CD4-positive, alpha-beta T cell treated with Interleukin-17A for 4 hours (primary cell): ENCODE measurements at places on chromosomes 2 and 18.

GRCh38 chr18:80154293-80154692 lies 45.2 kb downstream of the ADNP2 start:
- DNase-seq, result peak; percentile 23

GRCh38 chr2:45192481-45192880 lies 183.2 kb upstream of the SIX2 start:
- DNase-seq, result no peak

DNA sequence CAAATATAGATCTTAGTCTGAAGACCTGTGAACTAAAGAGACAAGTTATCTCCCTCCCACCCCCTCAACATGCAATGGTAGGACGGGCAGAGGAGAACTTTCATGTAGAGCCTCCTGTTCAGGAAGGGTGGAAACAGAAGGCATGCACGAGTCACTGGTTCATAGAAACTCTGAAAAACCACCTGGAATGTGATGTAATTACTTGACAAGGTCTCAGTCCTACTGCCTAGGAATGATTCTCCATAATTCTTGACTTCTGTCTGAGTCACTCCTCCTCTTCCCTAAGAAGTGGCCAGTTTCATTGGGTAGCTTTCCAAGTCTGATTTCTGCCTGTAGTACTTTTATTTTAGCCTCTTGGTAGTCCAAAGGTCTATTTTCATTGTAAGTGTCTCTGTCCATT lies 277.3 kb downstream of the PTPRM start:
- DNase-seq, result no peak

- no peak for DNase-seq
Observed at GRCh38 chr2:142725386-142725785, 152.1 kb upstream of the KYNU start.

DNA sequence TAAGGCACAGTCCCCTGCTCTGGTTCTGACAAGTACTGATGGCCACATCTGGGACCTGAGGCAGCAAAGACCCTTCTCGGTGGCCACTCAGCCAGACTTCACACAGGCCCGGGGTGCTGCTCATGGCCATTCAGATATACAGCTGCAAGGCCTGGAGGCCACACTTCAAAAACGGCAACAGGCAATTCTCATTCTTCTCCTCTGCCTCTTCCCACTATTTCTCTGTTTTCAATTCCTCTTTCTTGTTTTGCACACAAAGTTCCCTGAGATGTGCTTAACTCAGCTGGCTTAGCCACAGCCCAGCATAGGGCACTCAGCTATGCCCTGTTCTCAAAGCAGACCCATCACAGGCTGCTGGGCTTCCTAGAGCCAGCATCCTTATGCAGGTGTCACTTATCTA lies 29.9 kb downstream of the PTPN18 start:
- DNase-seq, result no peak

DNA sequence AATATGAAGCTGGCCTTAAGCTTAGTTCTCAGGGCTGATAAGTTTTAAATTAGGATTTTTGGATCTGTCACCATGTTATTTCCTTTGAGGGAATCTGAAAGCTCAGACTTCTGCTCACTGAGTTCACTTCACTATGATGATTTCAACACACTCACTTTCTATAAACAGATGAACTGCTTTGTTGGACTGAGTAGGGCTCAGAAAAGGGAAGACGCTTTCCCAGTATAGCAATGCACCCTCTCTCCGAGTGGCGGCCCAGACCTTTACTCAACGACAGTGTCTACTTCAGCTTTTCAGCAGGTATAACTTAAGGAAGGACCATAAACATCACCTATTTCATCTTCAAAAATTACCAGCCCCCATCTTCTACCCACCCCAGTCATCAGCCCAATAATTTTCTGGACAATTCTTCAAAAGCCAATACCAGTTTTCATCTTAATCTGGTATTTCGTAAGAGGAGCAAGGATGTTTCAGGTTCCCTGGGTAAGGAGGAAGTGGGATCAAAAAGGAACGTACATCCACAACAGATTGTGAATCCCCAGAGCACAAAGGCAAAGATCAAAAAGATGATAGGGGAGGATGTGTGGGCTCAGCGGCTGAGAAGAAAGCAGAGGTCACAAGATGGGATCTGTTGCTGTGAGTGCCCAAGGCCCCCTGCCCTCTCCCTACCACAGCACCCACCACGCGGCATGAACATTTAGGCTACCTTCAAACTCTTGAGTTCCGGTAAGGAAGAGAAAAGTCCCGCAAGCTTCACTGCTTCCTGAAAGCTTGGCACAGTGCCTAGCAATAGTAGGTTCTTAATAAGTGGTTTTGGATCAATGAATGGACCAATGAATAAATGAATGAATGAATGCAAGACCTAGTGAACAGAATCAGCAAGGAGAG lies 41.9 kb downstream of the LPIN2 start:
- DNase-seq, result peak; percentile 55

DNA sequence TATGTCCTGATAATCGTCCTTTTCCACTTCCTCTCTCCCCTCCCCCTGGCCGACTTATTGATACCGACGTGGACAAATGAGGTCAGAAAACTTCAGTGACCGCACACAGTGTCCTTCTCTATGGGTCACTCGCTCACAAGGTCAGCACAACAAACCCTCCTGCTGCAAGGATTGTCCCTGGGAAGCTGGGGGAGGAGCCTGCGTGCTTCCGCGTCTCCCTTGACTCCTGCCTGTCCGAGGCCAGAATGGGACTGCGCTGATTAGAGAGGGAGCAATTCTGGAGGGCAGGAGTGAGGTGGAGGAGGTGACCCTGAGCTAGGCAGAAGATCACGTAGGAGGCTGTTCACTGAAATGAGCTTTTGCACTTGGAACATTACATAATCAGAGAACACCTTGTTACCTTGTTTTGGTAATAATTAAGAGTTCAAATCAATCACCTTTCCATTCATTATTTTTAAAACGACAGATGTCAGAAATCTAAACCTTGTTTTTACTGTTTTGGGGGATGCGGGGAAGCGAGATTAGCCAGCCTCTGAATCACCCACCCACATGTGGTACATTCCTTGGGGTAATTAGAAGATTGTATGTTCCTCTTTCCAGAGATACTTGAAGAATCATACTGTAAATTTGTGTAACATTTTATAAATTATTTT lies 70.6 kb downstream of the CTAGE1 start:
- DNase-seq, result no peak

DNA sequence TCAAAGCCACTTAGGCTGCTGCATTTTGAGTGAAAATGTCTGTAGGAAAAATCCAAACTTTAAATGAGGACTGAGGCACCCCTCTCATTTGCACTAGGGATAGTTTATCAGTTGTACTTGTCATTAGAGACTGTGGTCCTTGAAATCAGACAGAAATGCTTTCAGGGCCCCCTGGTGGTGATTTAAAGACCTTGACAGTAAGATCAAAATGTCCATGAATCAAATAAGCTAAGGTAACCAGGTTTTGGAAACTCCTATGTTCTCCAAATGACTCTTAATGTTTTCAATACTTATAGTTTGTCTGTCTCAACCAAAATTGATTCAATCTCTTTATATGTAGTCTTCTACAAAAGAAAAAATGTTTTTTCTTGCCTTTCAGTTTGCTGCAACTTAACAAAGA lies 28.8 kb upstream of the DDX18 start:
- peak; percentile 47 for DNase-seq

DNA sequence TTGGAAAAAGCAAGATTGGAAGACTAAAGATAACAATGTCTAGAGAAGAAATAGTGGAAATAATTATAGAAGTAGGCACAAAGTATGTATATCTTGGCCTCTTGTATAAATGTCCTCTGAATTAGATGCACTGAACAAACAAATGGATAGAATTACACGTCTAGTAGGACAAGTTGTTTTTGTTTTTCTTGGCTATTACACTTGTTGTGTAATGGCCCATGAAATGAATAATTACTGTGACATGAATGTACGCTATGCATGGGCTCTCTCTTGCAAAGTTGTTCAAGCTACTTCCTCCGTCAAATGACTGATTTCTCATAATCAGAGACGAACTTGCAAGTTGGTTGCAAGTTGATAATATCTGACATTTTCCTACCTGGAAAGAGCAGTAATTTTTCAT lies 126.2 kb downstream of the PDE1A start:
- no peak for DNase-seq

DNA sequence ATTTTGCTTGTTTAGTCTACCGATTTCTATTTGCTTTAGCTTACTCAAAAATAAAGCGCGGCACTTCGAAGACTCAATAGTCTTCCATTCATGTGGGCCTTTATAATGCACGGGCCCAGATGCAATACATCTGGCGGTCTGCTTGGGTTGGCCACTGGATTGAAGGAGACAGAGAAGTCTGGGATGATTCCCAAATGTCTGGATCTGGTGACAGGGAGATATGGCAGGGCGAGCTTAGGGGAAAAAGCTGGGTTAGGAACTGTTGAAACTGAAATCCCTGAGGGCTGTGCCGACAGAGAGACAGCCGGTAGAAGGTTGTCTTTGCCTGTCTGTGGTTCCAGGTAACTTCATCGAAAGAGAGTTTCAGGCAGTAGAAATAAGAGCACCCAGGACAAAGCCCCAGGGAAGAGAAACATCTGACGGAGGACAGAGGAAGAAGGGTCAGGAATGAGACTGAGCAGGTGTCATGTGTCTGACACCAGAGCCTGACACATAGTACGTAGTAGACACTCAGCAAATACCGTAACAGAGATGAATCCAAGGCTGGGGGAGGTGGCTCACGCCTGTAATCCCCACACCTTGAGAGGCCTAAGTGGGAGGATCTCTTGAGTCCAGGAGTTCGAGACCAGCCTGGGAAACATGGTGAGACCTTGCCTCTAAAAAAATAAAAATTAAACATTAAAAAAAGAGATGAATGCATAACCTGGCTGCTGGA lies 13.6 kb downstream of the CLUL1 start:
- no peak for DNase-seq

DNA sequence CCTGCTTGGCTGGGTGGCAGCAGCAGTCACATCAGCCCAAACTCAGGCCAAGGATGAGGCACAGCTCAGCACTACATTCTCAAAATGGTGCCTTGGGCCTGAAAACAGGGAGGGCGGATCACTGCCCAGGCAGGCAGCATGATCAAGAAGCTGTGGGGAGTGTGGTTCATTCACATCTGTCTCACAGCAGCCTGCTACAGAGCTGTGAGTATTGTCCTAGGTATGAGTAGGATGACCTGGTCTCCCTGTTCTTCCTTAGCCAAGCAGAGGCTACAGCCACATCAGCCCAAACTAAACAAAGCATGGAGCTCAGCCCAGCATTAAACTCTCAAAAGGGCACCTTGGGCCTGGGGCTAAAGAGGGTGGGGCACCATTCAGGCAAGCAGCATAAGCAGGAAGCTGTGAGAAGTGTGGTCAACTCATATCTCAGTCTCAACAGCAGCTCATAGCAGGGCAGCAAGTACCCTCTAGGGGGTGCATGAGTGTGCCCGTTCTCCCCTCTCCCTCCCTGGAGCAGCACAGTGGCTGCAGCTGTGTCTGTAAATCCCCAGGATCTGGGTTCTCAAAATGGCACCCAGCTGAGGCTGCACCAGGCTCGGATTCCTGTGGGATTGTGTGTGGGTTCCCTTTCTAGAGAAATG lies 139.6 kb downstream of the TRABD2A start:
- DNase-seq, result peak; percentile 62

DNA sequence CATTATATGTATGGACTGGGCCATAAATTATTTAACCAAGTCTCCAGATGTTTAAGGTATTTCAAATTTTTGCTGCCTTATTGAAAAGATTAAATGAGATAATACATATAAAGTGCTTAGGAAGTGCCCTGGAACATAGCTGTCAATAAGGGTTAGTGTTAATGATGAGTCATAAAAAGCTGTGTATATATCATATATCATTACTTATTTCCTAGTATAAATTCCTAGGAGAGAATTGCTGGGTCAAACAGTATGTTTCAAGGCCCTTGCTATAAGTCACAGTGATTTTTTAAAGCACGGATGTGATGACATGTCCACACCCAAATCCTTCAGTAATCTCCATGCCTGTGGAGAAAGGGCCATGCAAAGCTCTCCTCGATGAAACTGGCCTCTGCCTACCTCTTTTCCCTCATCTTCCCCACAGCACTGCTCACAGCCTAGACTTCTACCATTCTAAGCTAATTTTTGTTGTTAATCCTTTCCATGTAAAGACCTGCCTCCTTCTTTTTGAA lies 8.5 kb downstream of the ZNF2 start:
- DNase-seq, result no peak

- DNase-seq, result peak; percentile 85
Observed at GRCh38 chr2:136327162-136327852, 209.4 kb upstream of the CXCR4 start.

DNA sequence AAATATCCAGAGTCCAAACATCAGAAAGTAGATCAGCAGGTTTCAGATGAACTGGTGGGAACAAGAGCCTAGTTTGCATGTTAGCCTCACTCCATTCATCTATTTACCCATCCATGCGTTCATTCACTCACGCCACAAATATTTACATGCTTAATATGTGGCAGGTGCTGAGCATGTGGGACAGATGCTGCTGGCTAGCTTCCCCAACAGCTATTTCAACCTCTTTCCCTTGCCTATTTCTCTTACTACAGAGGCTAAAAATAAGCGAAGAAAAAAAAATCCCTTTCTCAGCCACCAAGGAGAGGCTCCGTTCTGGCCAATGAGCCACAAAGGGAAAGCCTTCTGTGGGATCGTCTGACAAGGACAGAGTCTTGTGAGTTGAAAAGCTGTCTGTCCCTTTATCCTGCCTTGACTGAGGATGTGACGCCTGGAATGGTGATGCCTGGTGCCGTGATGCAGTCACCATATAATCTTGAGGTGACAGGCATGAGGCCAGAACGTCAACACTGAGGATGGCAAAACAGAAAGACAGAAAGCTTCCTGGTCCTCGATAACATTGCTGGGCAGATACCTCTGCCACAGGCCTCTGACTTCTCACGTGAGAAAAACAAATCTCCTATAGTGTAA lies 78.2 kb downstream of the KCTD1 start:
- no peak for DNase-seq

- no peak for DNase-seq
Observed at GRCh38 chr2:47629501-47630460, 153.2 kb upstream of the MSH6 start.

DNA sequence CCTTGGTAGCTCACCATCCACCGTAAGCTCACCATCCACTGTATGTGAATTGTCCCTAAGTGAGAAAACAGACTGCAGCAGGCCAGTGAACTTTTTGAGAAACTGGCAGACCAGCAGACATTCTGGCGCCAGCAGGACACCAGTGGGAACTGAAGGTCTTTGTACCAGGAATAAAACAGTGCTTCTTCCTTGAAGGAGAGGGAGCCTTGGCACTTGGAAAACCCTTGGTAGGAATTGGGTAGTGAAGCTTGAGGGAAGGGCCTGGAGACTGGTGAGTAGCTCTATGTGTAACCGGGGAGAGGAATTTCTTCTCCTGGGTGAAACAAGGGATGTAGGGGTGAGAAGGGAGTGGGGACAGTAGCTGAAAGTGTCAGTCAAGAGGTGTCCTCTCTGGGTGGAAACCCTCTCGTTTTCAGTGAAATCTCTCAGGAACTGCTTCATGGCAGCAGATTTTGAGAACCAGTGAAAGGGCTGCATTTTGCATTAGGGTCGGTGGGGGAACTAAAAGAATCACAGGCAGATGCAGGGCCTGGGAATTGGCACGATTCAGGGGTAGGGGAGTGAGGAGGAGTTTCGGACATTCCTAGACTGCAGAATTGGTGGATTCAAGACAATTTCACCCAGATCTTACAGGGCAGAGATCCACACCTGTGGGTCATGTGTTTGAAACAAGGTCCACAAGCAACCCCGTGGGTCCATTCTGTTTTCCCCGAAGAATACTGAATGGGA lies 131.5 kb upstream of the DLX2 start:
- DNase-seq, result no peak
